ENCODE measurements at places on chromosomes 2 and 18.

GRCh38 chr18:13456736-13457271 is 238.2 kb downstream of the LDLRAD4 start:
- DNase-seq, result no peak

GRCh38 chr2:150789376-150789905 is 302.0 kb upstream of the RND3 start:
- DNase-seq, result no peak

DNA sequence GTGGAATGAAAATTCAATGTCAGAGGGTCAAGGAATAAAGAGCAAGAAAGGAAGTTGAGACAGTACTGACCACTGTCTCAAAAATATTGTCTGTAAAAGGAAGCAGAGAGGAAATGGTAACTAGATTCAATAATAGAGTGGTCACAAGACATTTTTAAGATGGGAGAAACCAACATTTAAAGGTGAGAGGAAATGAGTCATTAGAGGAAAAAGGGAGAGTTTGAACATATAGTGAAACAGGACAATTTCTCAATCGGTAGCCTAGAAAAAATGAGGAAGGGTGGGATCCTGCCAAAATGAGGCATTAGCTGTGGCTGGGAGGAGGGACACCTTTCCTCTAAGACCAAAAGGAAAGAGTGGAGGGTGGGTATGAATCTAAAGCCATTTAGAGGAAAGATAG is 288.5 kb downstream of the SP3 start:
- DNase-seq, result no peak

DNA sequence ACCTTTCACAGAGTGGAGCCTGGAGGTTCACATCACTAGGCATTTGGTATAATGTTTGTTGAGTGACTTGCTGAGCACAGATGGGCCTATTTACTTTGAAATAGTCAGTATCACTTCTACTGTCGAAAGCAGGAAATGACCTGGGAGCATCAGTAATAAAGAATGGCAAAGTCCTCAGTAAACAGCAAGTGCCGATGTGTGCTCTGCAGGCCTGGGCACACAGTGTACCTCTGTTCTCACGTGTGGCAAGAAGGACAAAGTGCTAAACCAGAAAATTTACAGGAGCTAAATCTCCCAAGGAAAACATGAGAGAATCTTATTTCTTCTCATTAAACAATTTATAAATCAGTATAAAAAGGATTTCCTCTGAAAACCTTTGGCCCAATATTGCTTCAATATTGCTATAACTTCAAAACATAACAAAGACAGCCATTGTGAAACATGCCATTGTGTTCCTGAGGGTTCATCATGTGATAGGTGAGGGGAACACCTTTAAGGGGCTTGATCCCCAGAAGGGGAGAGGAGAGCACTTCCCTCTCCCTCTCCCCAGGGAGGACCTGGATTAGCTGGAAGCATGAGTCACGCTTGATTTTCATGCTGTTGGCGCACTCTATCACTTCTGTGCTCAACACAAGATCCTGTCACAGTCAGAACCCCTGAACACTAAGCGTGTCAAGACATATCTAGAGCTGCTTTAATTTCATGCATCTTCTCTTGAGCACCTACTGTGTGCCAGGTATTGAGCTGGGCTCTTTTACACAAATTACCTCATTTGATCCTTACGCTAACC is 131.5 kb upstream of the SMAD2 start:
- DNase-seq, result no peak

DNA sequence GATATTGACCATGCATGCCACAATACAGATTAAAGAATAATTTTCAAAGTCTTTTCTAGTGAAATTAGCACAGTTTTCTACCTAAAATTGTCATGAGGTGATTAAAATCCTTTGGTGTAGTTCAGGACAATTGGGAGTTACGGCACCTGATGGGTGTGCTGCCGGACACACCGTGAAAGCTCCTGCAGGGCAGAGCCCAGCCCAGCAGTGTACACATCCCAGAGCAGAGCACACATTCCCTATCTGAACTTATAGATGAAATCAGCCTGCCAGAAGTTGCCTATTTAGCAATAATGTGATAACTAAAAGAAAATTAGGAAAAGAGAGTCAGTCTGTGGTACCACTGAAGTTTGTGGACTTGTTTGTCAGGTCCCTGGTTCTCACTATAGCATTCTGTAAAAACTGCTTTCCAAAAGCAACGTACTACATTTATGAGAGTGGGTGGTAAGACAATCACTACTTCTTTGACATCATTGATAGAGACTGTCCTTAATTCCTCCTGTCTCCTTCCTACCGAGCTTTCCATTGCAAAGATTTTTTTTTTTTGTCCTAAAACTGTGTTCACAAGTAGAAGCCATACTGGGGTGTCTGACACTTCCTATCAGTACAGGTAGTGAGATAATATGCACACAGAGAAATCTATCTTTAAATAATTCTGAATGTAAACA is 3.4 kb downstream of the CYTIP start:
- no peak for DNase-seq

DNA sequence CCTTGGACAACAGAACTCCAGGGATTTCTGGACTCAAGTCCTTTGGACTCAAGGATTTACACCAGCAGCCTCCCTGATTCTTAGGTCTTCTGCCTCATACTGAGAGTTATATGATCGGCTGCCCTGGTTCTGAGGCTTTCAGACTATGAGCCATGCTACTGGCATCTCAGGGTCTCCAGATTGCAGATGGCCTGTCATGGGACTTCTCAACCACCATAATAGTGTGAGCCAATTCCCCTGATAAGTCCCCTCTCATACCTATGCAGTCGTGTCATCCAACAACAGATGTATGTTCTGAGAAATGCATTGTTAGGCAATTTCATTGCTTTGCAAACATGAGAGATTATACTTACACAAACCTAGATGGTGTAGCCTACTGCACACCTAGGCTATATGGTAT is 61.4 kb upstream of the MSTN start:
- no peak for DNase-seq

GRCh38 chr2:97348265-97348664 is 235.3 kb downstream of the ANKRD36 start:
- DNase-seq, result no peak

DNA sequence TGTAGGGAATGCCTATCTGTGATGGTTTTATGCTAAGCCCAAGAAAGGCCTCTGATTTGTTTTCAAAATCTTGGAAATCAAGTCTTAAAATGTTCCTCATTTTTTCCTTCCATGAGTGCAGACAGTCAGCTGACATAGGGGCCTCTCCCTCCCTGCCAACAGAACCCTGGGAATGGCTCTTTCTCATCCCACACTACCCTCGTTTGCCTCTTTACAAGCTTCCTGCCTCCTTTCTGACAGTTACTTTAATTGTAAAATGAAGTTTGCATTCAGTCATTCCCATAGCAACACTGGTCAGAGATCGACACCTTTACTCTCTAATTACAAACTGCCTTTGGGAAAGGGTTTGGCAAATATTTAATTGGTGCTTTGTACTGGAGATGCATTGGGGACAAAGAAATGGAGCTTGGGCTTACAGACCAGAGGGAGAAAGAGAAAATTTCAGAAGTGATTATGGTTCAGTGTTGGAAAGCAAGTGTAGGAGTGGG is 25.4 kb downstream of the KIF5C start:
- no peak for DNase-seq

GRCh38 chr2:232817756-232818155 is 41.4 kb upstream of the KCNJ13 start:
- DNase-seq, result no peak

- no peak for DNase-seq
These were observed 451.5 kb upstream of the CHST9 start for GRCh38 chr18:27636576-27637085.

DNA sequence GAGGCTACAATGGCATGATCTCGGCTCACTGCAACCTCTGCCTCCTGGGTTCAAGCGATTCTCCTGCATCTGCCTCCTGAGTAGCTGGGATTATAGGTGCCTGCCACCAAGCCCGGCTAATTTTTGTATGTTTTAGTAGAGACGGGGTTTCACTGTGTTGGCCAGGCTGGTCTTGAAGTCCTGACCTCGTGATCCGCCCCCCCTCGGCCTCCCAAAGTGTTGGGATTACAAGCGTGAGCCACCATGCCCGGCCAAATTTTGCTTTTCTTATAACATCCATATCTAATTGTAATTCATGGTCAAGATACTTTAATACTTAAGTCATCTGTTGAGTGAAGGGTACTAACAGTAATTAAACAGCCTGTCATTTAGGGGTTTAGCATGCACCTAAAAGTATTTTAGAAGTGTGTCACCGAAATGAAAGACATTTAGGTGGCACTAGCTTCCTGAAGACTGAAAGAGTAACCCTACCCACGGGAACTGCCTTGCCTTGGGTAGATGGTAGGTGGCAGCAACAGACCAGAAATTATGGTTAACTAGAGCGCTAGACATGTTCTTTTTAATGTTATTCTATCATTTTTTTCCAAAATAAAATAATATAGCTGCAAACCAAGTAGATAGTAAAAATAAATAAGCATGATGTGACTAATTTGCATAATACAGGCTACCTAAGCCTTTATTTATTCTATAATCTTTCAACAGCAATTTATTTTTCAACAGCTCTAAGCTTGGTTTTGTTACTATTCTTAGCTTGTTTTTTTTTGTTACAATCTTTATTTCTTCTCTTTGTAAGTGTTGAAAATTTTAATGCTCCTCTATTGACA is 8.6 kb upstream of the ACYP2 start:
- DNase-seq, result no peak

- DNase-seq, result no peak
These were observed 7.0 kb upstream of the SOX11 start for GRCh38 chr2:5685225-5685624.

- DNase-seq, result no peak
These were observed 33.3 kb downstream of the COPS7B start for GRCh38 chr2:231819447-231820042.

- DNase-seq, result no peak
These were observed 199.4 kb downstream of the ALPK2 start for GRCh38 chr18:58429442-58429841.

GRCh38 chr2:167212014-167212648 is 323.9 kb downstream of the XIRP2 start:
- no peak for DNase-seq

DNA sequence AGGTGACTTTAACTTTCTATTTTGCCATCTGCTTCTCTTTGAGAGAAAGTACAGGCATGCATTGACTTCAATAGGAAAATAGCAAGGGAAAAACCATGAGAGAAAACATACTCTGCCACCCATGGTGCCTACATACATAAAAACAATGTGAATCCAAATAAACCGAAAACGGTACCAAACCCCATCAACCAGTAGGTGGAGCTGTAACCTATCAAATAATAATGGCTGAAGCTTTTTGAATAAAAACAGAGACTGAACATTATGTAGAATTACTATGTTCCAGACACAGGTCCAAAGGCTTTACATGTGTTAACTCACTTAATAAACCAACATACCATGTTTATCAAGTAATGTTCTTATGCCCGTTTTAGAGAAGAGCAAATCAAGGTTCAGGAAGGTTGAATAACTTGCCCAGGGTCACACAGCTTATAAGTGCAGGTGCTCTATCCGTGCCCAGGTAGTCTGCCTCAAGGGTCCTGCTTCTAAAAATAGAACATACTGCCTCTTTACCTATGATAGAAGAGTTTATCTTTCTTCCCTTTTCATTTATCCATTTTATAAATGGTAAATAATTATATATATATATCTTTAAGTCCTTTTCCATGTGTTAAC is 293.9 kb upstream of the SYT4 start:
- DNase-seq, result no peak

GRCh38 chr2:120142528-120143219 is 80.5 kb downstream of the TMEM185B start:
- no peak for DNase-seq

DNA sequence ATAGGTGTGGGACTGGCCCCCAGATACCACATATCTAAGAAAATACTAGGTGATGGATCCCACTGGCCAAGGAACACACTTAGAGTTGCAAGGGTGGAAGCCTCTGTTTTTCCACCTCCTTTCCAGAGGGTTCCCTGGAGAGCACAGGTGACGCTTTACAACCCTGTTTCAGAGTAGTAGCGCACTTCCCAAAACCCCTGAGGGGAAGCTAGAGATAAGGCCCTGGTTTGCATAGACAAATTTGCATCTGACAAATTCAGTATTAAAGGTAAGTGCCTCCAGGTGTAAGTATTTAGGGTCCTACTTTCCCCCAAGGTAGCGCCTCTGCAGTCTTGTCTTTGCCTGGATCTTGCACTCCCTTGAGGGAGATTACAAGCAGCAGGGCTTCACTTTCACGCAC is 474 bp upstream of the CERKL start:
- no peak for DNase-seq

- no peak for DNase-seq
These were observed 90.1 kb upstream of the SMAD2 start for GRCh38 chr18:48020337-48021250.

DNA sequence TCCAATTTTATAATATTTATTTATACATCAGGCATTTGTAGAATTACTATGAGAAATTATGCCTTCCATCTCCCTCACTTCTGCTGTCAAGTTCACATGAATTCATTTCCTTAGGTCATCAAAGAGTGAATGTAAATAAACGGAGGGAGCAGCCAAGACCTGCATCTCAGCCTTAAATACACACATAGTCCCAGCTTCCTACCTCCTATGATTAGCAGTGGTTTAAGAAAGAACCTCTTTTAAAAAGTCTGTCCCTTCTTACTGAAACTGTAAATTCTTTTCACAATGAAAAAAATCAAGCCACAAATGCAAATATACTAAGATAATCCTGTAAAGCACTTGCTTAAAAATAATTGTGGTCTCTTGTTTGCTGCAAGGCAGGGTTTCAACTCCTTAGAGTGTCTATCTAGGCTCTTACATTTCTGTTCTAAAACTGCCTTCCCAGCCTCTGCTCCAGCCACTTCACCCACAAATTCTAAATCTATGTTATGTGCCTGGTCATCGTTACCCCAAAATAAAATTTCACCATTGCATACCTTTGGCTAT is 532.7 kb upstream of the FSHR start:
- DNase-seq, result no peak

DNA sequence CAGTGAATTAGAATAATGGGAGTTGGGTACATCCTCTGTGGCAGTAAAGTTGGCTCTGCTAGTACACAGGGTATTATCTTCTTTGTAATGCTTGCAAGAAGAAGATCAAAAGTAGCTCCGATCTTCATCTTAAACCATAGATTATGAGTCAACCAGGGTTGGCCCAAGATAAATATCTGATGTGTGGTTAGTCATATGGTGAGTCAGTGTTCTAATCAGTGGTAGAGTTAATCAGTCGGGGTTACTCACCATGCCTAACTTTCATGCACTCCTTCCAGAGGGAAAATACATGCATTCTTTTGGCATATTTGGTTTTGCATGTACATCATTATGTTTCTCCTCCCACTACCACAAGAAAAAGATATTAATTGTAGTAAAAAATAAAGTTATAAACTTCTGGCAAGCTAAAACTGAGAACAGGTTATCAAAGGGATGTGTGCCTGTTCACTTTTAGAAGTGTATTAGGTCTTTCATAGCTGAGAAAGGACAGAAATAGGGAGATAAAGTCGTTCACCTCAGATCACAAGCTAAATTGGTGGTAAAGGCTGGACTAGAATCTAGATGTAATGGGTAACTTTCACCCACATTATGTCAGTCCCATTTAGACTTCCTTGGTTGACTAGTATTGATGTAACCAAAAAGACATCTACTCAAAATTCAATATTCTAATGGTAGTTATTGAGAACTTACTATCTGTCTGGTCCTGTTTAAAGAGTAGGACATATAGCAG is 684.4 kb downstream of the IRS1 start:
- no peak for DNase-seq

Data from activated CD8-positive, alpha-beta memory T cell treated with anti-CD3 and anti-CD28 coated beads for 1 hour (primary cell).